ENCODE measurements at places on chromosomes 16 and 17.

DNA sequence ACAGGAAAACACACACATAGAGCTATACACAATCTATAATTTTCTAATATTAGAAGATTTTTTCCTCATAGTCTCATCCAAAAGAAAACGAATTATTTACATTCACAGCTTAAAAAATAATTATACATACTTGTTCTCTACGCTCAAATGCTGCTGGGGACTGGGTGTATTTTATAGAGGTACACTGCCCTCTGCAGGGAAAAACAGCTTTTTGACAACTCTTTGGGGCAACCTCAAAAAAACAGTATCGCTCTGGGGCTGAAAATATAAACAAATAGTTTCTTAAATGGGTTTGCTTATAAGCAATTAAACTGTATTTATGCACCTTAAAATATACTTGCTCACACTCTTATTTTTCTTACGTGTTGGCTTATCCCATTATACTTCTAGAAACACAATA lies 261.8 kb upstream of the PSMD7 start:
- DNase-seq = no peak

GRCh38 chr16:3188925-3189825 lies 1.2 kb downstream of the OR1F1 start:
- no peak for DNase-seq

GRCh38 chr17:82390860-82391435 lies 19.4 kb downstream of the UTS2R start:
- DNase-seq = no peak

DNA sequence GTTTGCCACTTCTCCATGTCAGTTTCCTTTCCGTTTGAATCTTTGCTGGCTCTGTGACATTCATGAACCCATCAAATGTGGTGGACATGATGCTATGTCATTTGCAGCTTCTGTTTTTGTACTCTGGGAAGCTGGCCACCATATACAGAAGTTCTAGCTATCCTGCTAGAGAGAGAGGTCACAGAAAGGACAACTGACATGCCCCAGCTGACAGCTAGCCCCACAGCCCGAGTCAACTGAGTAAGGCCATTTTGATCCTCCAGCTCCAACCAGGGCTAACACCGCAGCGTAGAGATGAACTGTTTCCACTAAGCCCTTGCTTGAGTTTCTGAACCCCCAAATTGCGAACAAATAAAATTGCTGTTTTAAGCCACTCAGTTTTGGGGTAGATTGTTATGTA lies 33.8 kb downstream of the CCDC42 start:
- no peak for DNase-seq

- no peak for DNase-seq
Measured at GRCh38 chr17:588519-588918, 126.1 kb downstream of the VPS53 start.

DNA sequence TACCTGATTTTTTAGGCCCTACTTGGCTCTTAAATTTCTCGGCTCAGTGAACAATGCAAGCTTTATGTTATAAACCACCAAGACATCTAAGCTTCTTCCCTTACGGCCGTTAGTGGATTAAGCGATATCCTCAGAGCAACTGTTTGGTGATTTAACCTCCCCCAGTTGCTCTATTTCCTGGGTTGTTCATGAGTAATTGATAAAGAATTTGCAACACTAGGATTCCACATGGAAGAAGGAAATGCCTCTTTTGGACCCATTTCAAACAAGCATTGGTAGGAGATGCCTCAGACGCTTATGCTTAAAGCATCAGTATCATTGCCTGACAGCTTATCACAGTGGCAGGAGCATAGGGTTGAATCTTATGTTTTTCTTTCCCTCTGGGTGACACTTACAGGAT lies 65.3 kb downstream of the RBFOX1 start:
- DNase-seq = no peak

GRCh38 chr16:982145-983043 lies 824 bp downstream of the SOX8 start:
- DNase-seq = no peak

GRCh38 chr16:80347900-80348299 lies 192.9 kb upstream of the DYNLRB2 start:
- no peak for DNase-seq

DNA sequence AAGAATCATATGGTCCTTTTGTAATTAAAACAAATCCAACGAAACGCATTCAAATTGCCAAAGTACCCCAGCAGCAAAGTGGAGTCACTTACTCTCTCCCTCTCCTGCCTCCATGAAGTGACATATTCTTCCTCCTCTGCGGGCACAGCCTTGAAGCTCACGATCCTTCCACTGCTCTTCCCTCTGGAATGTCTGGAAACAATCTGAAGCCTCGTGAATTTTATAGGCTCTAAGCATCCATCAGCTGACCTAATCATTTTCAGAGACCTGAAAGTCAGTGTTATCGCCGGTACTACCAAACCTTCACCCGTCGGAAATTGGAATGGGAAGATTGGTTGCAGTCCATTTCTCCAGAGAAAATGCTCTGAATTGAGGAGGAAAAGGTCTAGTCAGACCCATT lies 134.5 kb upstream of the FOXF1 start:
- DNase-seq = no peak

DNA sequence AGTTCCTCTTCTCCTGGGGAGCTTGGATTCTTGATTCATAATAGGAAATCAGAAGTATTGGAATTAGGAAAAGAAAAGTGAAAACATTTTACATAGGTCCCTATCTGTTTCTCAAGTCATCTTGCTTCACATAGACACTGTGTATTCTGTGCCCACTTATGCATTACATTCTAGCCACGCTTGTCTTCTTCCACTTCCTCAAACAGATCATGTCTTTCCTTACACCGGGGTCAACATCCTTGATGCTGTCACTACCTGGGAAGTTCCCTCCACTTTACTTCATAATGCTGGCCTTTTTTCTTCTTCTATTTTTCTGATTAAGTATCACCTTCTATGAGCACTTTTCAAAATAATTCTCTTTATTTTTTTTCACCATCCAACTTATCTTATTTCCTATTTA lies 606.4 kb upstream of the CDH8 start:
- no peak for DNase-seq

DNA sequence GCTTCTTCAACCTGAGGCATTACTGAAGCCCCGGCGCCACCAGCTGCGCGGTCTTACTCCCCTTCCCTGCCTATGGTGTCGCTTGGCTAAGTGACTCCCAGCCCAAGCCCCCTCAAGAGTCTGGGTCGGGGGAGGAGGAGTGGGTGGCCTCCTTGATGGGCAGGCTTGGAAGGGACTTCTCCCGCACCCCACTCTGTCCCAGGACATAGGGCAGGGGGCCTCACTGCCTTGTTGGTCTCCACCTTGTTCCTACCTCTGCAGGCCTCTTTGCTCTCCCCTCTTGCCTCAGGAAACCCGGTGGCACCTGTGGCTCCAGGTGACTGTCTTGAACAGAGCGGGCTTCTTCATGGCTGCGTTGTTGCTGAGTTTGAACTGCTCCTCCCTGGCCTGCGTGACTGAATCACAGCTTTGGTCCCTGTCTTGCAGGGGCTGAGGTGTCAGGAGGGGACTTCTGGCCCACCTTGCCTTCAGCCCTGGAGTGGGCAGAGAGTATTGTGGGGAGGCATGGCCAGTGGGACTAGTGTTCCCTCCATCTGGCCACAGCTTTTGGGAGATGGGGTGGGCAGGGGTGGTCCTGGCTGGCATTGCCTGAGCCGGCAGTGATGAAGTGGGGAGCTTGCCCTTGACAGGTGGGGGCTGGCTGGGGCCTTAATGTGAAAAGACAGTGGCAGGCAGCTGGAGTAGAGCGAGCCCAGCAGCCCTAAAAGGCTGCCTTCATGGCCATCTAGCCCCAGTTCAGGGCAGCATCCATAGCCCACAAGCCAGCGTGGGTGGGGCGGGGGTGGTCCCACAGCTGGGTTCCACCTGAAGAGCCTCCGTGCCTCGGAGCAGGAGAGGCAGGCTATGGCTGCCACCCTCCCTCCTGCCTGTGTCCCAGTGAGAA lies 7.3 kb downstream of the CBX2 start:
- DNase-seq = no peak

DNA sequence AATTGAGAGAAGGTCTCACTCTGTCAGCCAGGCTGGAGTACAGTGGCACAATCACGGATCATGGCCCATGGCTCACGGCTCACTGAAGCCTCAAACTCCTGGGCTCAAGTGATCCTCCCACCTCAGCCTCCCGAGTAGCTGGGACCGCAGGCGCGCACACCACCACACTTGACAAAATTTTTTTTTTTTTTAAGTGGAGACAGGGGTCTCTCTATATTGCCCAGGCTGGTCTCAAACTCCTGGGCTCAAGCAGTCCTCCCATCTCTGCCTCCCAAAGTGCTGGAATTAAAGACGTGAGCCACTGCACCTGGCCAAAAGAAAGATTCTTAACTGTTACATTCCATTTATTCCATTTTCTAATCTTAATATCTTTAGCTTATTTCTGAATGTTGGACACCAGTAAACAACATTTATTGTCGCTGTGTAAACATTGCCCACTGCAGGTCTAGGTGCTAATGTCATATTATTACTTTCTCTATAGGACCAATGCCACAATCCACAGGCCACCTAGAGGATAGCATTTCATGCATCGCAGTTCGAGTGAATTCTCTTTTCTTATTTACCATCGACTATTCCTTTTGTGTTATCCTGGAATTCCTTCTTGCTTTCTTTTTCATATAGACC lies 123.7 kb downstream of the PITPNC1 start:
- no peak for DNase-seq

- DNase-seq = peak; percentile 87
Measured at GRCh38 chr17:76481071-76481655, 13.8 kb downstream of the AANAT start.

GRCh38 chr17:65855245-65855644 lies 293.8 kb upstream of the AXIN2 start:
- no peak for DNase-seq

GRCh38 chr17:32588982-32589381 lies 102.2 kb downstream of the CDK5R1 start:
- DNase-seq = no peak

DNA sequence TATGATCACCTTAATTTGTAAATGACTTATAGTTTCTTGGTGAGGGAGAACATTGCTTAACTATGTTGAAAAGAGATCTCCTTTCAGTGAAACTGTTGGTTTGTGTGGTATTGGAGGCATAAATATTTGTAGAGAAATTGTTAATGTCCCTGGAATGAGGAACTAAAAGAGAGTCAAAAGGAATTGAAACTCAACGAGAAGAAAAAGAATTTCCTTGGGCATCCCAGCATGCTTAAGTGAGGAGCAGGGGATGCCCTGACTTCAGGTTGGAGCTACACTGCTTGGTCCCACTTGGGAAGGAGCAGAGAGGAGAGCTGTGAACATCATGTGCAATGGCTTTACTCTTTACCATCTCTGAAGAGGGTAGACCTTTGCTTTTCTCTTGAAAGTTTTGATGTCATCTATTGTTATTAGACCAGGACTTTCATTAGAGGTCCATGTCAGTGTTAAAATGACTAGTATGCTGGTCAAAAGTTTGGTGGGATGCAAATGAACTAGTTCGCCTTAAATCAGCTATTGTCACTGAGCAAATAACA lies 21.7 kb downstream of the KRT23 start:
- no peak for DNase-seq

DNA sequence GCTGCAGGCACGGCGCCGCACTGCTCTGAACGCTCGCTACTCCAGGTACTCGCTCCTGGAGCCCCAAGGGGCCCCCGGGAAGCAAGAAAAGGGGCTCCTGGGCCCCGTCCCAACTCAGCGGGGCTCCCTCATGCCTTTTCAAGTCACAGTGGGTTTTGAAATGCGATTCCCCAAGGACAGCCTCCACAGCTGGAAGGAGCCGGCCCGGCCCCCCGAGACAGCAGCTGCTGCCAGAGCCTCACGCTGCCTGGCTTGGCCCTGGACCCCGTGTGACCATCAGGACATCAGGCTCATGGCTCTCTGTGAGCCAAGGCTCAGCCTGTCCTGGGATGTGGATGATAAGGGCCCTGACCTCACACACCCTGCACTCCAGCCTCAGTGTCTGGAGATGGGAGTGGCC lies 80.6 kb downstream of the LMF1 start:
- no peak for DNase-seq

- no peak for DNase-seq
Measured at GRCh38 chr16:72985148-72985941, 62.6 kb downstream of the ZFHX3 start.

DNA sequence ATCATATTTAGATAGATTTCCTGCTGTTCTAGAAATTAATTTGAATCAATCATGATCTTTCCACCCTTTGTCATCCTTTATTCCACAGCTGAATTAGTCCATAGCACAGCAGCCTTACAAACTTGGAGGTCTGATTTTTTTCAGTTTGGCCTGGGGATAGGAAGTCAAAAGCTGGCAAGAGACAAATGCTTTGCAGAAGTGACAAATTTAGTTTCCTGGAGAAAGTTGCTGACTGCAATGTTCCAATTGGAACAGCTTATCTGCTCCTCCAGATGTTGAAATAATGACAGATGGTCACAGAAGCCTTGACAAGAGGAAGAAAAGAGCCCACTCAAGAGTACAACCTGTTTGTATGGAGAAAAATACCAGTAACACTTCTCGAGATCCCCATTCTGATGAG lies 1276.1 kb upstream of the CDH8 start:
- DNase-seq = no peak

GRCh38 chr16:31476303-31477219 lies 4.6 kb downstream of the TGFB1I1 start:
- peak; percentile 94 for DNase-seq

DNA sequence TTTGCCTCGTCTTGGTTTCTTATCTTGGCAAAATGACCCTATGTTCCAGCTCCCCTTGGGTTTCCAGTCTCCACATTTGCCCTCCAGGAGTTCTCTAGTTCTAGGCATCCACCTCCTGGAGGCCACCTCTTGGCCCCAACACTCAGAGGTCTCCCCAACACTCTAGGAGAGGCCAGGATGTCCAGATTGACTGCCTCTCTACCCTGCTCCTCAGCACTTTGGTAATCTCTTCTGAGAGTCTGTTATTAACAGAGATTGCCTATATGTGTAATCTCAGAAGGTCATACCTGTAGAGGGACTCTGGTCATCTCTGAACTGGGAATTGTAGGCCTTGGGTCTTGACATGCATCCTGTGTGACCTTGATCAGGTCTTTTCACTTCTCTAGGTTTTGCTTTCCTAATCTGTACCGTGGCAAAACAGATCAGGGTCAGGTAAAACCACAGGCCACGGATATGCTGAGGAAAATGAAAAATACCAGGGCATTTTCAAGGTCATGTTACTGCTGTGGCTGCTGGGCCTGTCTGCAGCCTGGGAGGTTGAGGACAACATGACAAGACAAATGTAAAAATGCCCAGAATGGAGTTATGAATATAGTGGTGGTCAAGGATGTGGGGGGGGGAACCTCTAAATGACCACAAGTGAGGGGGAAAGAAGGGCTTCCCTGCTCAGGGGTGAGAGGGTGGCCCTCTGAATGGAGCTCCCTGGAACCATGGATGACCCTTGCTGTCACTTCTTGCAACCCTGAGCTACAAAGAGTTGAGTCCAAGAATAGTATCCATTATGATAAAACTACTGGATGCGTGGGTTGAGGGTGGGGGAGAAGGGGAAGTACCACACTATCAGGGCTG lies 5.0 kb upstream of the CCL4L2 start:
- no peak for DNase-seq

- DNase-seq = no peak
Measured at GRCh38 chr17:51103451-51103850, 17.2 kb downstream of the SPAG9 start.

All from germinal center (tissue), 1 donor.